ENCODE measurements at places on chromosomes 1 and 21.

DNA sequence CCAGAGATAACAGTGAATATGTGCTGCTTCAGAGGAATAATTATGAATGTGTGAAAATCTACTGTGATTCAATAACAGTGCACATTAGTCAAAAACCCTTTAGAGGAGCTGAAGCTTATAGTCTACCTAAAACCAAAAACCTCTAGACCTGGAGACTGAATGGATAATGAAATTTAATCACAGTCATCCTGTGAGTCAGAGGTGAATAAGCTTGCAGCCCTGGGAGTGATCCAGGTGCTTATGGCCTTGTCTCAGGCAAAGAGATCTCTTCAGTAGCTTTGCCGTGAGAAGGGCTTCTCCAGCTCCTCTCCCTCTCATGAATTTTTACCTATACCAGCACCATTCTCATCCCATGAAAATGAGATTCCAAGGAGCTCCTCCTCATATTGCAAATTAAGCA lies 81.3 kb upstream of the RGS4 start:
- no peak for DNase-seq

GRCh38 chr1:204323887-204324286 lies 35.8 kb downstream of the PLEKHA6 start:
- no peak for DNase-seq

GRCh38 chr1:225772323-225772768 lies 5.3 kb upstream of the SRP9 start:
- DNase-seq, result no peak

GRCh38 chr1:79100385-79100784 lies 93.9 kb upstream of the ADGRL4 start:
- DNase-seq, result no peak

DNA sequence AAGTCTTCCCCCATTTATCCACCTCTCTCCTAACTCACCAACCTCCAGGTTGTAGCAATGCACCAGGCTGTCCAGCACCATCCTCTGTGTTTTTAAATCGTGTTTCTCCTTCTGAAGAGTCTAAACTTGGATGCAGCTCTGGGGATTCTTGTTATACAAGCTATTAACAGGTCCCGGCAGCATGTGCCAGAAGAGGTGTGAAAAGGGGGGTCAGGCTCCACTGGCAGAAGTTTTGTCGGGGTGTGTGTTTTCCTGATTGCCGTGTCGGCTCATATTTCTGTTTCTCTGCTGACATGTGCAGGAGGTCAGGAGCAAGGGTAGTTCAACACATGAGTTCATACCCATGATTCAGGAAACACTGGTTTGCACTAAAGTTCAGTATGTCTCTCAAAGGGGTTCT lies 658.6 kb upstream of the CAMK1G start:
- DNase-seq, result no peak

- DNase-seq, result no peak
Observed at GRCh38 chr1:37845786-37846185, 13.6 kb downstream of the MTF1 start.

- DNase-seq, result no peak
Observed at GRCh38 chr1:200524092-200524491, 96.5 kb downstream of the KIF14 start.
